ENCODE measurements at places on chromosomes 4 and X.
A peak's percentile ranks its signal among the peaks of the same experiment; 100 is the strongest.

- no peak for DNase-seq
Observed at GRCh38 chrX:108439426-108439942, at the start of gene COL4A5. COL4A5 (plus strand) TSS chrX:108439838; CDS start chrX:108440126, 288 bp downstream.

- no peak for DNase-seq
Observed at GRCh38 chr4:103359900-103360299, 161.8 kb upstream of the CENPE start.

DNA sequence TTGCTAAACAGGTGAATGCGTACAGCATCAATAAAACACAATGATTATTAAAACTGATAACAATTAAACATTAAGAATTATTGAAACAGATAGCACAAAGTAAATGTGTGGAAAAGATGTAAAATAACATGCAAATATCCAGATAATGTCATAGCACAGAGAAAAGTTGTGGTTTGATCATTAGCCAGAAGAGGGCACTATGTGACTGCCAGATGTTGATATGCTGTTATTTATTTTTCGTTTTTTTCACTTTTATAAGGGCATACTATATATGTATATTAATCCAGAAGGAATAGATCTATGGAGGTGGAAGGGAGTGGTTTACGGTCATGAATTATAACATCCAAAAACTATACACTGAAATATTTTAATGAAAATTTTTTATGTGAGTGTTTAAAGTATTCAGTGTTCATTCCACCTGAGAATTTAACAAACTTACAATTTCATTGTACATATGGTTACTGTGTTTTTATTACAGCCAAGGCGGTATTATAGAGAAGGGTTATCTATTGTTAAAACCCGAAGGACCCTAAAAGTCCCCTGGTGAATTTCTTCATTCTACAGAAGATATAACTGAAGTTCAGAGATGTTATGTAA lies 211.9 kb upstream of the UGT8 start:
- DNase-seq: peak; percentile 11

DNA sequence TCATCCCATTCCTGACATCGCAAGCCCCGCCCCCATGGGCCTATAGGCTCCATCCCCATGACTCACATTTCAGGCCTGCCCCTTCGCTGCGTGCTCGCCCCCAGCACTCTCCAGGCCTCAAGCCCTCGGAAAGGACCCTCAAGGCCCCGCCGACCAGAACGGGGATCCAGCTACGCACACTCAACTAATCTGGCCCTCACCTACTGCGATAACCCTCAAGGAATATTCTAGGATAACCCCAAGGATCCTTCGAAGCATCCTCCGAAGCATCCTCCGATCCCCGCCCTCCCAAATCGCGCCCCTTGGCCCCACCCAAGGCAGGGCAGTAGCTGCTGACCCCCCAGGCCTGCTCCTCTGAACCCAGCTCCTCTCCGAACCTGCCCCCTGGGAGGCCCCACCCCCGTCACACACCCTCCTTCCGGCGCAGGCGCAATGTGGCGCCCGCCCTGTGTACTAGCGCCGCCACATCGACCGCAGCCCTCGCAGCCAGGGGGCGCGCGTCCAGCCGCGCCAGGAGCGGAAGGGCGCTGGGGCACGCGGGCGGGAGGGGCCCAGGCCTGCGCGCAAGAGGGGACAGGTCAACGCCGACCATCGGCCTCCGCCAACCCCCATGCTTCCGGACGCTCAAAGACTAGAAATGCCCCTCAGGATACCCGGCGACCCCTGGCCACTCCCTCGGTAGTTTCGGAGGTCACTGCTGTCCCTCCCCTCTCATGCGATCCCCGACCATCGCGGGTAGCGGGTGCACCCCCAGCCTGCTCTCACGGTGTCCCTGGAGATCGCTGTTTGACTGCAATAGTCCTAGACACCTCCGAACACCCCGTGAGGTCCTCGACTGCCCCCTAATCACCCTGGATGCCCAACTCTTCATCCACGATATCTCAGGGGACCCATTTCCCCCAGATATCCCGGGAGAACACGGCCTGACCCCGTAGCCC lies 6.4 kb upstream of the MAGIX start:
- DNase-seq: peak; percentile 81

DNA sequence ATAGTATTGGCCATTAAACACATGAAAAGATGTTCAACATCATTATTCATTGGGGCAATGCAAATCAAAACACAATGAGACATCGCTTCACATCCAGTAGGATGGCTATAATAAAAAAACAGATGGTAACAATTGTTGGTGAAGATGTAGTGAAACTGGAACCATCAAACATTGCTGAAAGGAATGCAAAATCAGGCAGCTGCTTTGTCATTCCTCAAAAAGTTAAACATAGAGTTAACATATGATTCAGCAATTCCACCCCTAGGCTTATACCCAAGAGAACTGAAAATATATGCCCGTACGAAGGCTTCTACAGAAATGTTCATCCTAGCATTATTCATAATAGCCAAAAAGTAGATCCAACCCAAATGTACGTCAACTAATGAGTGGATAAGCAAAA lies 144.0 kb upstream of the NAP1L5 start:
- DNase-seq: no peak

DNA sequence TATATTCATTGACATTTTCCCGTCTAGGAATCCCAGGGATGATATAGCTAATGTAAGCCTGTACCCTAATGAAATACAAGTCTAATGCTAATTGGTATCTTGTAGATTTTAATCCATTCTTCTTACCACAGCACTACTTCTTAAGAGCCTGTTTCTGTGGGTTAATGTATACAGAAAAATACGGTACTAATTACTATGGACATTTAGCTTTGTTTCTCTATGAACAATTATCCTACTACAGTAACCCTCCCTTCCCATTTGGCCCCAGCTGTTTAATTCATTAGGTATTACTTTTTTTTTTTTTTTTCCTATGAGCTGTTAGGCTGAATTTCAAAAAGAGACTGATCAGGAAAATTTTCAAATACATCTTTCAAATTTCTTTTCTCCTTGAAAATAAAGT lies 245.1 kb upstream of the SLC7A11 start:
- DNase-seq: no peak

DNA sequence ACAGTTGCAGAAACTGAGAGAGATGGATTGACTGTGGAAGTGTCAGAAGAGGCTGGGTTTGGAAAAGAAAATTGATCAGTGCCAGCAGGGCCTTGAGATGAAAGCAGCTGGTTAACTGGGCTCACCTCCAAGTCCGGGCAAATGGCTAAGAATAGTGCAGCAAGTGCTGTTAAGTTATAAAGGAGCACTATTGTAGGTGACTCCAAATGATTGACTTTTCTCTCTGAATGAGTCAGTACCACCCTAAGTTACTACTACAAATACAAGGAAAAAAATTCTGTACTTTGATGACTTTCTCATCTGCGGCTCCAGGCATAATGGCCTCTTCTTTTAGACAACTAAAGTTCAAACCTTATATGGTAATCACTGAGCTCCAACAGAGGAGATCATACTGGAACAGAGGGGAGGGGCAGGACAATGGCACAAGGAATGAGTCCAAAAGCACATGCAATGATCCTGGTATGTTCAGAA lies 733.4 kb upstream of the INTU start:
- DNase-seq: no peak

GRCh38 chrX:124341396-124342132 lies 4.8 kb upstream of the SH2D1A start:
- DNase-seq: no peak

GRCh38 chr4:41569961-41570360 lies 32.0 kb downstream of the LIMCH1 start:
- no peak for DNase-seq

- DNase-seq: no peak
Observed at GRCh38 chrX:47373198-47373597, 2.8 kb downstream of the ZNF157 start.

GRCh38 chr4:5004496-5004895 lies 14.8 kb downstream of the CYTL1 start:
- DNase-seq: no peak

DNA sequence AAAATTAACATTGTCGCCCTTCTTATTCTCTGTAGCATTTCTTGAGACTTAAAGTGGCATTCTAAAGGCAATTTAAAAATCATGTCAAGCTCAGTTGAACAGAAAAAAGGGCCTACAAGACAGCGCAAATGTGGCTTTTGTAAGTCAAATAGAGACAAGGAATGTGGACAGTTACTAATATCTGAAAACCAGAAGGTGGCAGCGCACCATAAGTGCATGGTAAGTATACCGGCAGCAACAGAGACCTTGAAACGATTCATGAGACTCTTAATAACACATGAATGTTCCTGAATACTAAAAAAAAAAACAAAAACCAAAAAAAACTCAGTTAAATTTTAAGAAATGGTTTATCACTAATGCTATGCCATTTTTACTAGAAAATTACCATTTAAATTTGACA lies 82.4 kb upstream of the HPRT1 start:
- DNase-seq: peak; percentile 43

- DNase-seq: peak; percentile 36
Observed at GRCh38 chr4:185134307-185134869, 8.7 kb upstream of the SLC25A4 start.

DNA sequence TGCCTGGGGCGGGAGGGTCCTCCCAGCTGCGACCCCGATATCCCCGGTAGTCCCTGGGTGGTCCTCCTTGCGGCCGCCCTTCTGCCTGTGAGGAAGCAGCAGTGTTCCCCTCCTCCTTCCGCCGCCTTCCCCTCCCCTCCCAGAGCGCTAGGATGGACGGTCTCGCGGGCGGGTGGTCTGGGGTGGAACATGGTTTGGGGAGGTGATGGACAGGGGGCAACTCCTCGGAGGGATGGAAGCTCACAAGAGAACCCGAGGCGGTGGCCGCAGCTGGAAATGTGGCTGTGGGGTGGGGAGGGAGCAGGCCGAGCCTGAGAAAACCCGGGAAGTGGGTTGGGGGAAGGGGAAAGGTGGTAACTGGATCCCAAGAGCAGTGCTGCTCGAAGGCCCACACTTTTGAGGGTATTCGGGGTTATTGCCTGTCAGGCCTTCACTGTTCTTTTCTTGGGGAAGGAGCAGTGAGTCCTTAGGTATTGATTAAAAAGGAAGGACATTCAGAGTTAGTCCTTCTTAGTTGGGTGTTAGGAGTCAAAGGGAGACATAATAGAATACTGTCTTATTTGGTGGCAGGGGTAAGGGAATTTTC lies 581 bp downstream of the UBE2K start:
- DNase-seq: peak; percentile 25

- no peak for DNase-seq
Observed at GRCh38 chr4:67332627-67333026, 212.7 kb downstream of the CENPC start.

DNA sequence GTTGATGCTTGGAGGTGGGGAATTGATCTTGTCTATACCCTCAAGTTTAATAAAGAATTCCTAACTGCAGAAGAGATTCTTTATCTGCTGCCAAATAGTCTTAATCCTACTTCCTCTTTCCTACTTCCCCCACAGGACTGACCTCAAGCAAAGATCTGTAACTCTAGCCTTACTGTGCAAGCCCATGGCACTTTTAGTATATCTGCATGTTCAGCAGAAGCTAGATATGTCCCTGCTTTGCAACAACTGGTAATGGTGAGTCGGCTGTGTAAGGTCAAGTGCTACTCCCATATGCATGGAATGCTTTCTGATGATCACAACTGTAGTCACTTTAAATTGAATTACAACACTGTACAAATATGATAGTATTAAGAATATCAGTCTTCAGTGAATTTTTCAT lies 26.3 kb upstream of the PDS5A start:
- DNase-seq: peak; percentile 96

GRCh38 chr4:1451752-1452122 lies 45.5 kb upstream of the NKX1-1 start:
- DNase-seq: no peak

DNA sequence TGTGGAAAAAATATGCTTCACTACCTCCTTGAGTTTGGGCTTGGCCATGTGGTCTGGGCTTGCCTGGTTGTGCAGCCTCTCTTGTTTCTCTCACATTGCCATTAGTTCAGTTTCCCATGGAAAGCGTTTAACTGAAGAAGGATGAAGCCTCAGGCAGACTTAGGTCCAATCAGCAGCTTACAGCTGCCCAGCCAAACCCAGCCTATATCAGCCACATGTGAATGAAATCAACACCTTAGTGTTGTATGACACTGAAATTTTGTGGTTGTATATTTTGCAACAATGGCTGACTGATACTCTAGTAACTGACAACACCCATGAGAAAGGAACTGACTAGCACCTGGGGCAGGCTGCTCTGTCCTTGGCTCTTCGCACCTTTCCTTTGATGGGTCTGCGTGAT lies 81.2 kb downstream of the KLF8 start:
- no peak for DNase-seq

GRCh38 chr4:177163532-177163931 lies 146.1 kb upstream of the NEIL3 start:
- no peak for DNase-seq

DNA sequence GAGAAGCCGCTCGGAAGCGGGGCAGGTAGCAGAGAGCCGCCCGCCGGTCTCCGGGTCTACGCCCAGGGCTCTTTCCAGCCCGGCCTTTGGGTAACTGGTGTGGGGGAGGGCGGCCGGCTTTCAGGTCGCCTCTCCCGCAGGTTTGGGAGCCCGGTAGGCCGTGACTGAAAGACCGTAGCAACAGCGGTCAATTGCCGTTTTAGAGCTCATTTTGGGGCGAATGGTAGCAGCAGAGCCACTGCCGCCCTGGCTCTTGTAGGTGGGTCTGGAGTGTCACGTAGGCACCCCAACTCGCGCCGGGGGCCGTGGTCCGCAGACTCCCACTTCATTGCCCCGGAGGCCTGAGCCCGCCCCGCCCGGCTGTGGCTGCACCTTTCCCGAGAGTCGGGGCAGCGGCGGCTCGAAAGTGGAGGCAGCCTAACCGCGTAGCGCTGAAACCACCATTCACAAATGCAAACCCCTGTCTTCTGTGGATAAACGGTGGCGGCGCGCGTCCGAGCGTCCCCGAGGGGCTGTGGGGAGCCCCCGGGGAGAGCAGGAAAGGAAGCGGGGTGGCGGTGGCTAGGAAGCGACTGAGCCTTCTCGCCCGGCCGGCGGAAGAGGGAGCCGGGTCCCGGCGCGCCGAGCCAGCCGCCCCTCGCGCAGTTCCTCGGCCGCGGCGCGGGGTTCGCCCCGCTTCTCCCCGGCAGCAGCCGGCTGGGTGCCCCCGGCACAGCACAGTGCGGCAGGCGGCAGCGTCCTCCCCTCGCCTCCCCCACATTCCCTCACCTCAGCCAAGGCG lies 2185.1 kb upstream of the TENM3 start:
- no peak for DNase-seq

DNA sequence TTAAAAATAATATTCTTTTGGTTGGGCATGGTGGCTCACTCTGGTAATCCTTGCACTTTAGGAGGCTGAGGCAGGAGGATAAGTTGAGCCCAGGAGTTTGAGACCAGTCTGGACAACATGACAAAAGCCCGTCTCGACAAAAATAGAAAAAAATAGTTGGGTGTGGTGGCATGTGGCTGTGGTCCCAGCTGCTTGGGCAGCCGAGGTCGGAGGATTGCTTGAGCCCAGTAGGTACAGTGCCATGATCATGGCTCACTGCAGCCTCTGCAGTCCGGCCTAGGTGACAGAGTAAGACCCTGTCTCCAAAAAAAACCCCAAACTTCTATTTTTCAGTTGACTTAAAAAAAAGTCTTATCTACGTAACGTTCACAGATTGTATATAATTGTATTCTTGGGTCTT lies 23.9 kb downstream of the UBE2K start:
- no peak for DNase-seq

- no peak for DNase-seq
Observed at GRCh38 chr4:94660614-94661013, 97.1 kb upstream of the BMPR1B start.

- peak; percentile 18 for DNase-seq
Observed at GRCh38 chr4:722169-722725, 16.6 kb downstream of the PCGF3 start.

All from MV-4-11 (cell line).